ENCODE measurements at places on chromosomes 12 and 14.

DNA sequence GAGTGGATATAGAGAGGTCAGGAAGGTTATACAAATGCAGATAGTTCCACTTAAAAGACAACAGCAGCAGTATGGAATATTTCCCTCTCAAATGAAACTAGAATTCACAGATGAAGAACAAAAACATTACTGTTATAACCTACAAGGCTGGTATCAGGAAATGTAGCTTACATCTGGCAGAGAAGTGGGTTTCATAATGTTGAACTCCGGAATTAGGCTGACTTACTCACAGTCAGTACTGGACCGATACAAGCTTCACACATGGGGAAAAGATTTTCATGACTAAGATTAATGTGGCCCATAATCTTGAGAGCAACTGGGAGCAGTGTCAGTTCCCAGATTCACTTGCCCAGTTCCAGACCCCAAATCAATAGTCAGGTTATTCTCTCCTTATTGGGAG lies 353.9 kb downstream of the DUSP6 start:
- no peak for DNase-seq

- no peak for DNase-seq
These were observed 31.4 kb downstream of the TMEM233 start for GRCh38 chr12:119624966-119625365.

DNA sequence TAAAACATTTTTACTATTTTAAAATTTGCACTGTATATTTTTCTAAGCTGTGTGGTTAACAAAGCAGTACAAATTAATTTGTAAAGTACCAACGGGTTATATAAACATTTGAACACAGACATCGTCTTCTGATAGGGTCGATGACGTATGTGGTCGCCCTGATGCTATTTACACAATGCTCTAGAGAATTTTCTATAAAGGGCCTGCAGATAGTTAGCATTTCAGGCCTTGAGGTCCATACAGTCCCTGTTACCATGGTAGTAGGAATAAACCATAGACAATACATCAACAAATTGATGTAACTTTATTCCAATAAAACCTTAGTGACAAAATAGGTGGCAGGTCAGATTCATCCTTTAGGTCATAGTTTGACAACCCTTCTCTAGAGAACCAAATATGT lies 25.7 kb upstream of the PDZRN4 start:
- DNase-seq: no peak

GRCh38 chr12:26846416-26846815 lies 13.4 kb upstream of the ITPR2 start:
- DNase-seq: no peak

GRCh38 chr14:80425686-80426085 lies 214.4 kb upstream of the DIO2 start:
- peak; percentile 80 for DNase-seq

- DNase-seq: no peak
These were observed 23.7 kb downstream of the PLXNC1 start for GRCh38 chr12:94172031-94172430.

DNA sequence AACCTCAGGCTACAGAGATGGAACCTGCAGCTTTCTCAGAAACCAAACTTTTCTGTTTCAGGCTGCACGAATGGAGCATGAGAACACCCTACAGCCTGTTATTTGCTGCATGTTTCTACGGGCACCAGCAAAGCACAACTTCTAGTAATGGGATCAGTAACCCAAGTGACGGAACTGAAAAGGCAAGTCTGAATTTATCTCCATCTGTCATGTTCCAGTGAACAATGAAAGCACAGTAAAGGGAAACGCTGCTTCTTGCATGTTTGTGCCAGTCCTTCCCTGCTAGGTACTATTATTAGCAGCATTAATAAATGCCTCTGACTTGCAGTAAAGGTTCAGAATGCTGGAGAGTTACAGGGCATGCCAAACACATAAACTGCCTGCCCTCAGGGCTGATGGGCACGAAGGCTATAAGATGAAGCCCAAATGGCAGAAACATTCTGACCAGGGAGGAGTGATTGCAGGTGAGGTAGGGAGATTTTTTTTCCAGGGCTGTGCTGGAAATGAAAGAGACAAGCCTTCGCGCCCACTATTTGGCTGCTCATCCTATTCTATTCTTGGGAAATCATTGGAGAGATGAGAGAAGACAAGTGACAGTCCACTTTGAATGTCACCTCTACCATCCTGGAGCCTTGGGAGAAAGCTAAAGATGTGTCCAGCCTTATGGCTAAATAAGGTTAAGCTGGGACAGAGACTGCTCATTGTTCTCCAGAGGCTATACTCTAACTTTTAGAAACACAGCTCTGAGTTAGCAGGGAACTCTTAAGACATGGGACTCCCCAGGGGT lies 100.4 kb upstream of the PLXNC1 start:
- no peak for DNase-seq

GRCh38 chr12:109795023-109795422 lies 38.2 kb downstream of the TRPV4 start:
- DNase-seq: peak; percentile 28

DNA sequence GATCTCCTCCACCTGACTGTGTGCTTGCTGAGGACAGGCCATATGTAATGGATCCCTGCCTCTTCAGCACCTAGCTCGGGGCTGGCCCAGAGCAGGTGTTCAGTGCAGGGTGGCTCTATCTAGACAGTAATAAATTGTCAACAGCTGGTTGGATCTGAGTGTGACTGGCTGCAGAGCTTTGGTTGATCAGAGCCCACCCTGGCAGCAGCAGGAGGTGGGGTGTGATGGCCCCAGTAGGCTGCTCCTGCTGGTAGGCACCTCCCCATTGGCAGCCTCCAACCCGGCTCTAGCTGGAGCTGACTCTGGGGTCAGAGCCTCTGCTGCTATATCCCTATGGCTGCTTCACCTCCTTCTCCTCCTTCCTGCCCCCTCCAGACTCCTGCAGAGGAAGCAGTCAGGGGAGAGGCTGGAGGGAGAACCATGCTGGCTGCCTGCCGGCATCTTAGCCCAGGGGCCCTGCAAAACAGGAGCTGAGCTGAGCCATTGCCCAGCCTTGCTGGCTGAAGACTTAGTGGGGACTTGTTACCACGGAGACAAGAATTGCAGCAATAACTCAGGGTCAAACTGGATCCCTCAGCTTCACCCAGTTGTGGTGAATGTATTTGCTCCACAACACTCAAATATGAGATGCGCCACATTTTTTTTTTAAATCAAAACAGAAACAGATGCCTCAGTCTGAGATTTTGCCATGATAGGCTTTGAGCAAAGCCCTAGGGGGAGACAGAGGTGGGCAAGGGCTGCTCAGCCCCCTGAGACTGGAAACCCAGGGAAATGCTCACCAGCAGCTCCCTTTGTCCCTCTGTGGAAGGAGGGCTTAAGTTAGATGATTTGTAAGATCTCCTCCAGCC lies 22.2 kb downstream of the TMEM63C start:
- DNase-seq: peak; percentile 3

DNA sequence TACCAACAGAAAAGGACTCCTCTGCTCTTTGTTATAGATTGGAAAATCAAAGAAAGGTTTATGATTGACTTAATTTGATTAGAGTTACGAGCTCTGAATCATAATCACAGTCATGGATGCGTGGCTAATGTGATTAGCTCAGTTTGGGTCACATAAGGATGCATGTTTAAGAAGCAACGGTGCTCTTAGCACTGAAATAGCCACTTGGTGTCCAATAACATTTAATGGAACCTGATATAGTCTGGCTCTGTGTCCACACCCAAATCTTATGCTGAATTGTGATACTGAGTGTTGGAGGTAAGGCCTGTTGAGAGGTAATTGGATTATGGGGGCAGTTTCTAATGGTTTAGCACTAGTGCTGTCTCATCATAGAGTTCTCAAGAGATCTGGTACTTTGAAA lies 501.6 kb downstream of the SLC6A15 start:
- peak; percentile 16 for DNase-seq

GRCh38 chr14:61471297-61472005 lies 150.1 kb downstream of the PRKCH start:
- DNase-seq: no peak

GRCh38 chr12:88401155-88401554 lies 179.1 kb downstream of the KITLG start:
- peak; percentile 44 for DNase-seq

GRCh38 chr14:92962831-92963095 lies 39.8 kb downstream of the CHGA start:
- no peak for DNase-seq

DNA sequence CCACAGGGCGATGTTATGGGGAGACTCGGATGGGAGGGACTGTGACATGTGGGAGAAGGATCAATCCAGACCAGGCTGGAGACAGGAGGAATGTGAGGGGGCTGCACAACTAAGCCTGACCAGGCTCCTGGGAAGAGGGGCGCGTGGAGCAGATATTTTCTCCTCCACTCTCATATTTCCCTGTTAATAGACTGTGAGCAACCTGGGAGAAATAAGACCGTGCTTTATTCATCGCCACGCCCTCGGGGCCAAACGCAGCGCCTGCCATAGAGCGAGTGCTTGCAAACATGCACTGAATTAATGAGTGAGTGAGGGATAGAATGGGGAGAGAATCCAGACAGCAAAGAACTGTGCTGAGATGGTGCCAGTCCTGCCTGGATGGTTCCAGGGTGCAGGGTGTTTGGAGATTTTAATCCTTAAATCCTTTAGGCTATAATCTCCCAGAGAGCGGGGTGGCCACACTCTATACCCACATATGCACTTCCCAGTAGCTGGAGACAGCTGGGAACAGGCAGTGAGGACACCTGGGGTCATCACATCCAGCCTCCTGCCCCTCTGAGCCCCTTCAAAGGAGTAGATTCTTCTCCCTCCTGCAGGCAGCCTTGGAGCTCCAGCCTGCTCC lies 13.6 kb upstream of the FAIM2 start:
- DNase-seq: no peak

DNA sequence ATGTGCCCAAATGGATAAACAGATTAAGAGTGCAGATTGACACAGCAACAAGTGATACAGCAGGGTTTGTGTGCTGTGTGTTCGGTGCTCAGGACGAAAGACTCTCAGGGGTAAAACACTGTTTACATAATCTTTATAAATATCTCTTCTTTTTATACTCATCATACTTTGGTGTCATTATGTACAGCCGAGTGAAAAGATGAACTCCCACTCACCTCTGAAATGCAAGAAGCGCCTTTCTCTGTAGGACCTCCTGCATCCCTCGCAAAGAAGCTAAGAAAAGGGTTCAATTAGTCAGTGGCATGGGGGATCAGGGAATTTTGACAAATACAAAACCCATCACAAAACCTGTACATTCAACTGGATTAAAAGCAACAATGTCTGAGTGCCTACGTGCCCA lies 163.6 kb downstream of the TTC7B start:
- no peak for DNase-seq

DNA sequence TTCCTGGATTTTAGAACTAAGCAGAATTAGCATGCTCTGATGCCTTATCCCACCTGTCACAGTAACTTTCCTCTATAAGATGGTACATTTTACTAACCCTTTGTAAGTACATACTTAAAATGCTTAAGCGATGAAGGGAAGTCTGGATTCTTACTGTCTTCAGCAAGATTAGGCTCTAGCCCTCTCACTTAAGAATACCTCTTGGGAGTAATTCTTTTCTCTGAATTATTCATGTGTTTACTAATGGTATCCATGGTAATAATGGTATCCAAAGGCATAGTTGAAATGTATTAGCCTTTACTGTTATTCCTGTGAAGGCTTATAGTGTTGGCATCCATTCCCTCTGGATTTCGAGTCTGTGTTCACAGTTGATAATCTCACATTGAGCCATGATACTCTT lies 176.9 kb downstream of the MON2 start:
- no peak for DNase-seq

DNA sequence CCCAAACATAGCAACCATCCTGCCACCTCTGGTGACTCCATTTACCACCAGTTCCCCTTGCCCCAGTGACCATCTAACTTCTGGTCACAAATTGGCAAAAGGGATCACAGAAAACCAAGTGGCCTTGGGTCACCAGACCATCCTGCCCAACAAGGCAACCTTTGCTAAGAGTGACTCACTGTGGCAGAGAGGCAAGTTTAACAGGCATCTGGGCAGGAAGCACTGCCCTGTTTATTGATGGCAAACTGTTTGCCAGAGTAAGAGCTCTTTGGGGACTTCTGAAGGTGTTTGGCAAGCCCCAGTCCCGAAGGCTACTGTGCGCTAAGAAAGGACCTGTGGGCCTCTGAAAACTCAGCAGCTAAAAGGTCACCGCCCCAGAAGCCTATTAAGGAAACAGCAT lies 28.2 kb upstream of the TMEM233 start:
- no peak for DNase-seq

DNA sequence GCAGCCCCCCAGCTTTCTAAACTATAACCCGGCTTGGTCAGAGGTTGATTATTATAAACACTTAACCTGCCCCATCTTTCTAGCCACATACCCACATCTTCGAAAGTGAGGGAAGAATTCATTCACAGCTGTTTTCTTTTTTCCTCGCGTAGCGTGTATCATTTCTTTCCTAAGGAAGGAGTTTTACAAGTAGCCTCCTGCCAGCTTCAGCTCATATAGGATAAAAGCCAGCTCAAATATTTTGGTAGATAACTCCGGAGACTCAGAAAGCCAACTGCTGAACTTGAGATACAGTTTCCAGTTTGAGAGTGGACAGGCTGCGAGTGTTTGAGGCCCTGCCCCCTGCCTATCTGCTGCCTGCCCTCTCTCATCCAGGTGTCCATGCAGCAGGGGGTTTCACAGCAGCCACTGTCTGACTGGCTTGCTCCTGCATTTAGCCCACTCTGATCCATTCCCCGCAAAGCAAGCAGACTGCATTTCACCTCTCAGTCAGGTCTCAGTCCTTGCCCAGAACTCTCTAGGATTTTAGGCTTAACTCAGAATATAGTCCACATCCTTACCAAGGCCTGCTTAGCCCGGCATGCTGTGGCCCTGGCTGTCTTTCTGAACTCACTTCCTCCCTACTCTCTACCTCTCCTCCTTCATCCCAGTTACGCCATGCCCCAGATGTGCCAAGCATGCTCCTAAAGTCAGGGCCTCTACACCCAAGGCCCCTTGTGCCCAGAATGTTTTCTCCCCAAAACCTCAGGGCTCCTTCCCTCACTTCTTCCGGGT lies 46.9 kb downstream of the EVL start:
- peak; percentile 9 for DNase-seq

DNA sequence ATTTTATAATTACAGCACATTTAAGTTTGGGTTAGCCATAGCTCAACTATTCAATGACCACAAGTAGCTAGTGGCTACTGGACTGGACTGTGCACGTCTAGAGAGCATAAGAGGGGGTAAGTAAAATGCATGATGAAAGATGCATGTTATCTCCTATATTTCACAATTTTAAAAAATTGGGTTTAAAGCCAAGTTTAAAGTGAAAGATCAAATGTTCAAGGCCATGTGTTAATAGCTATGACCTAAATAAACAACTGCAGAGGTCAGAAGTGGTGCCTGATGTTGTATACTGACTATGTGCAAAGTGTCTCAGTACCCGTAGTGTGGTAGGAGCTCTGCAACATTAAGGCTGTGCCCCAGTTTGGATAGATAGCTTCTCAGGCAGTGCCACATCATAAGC lies 48.2 kb downstream of the BMP4 start:
- no peak for DNase-seq

Measured in adipocyte (in vitro differentiated cells).